Naive B cell (primary cell): ENCODE measurements at places on chromosomes 6 and 20. TPM values are rescaled to one million over a fixed set of nuclear protein-coding genes. Genes with fewer than 3 reads are reported as not detected.

KIF25 gene
- polyA plus RNA-seq = not detected

KHDC1L gene
- not detected for polyA plus RNA-seq

TTK gene
- 0.29 TPM for polyA plus RNA-seq

KCNQ5 gene
- 4.2 TPM for polyA plus RNA-seq

KCNK15 gene
- not detected for polyA plus RNA-seq

PRSS16 gene
- polyA plus RNA-seq = not detected

FAM110A gene
- polyA plus RNA-seq = 18.9 TPM

HLA-DOA gene
- polyA plus RNA-seq = 305 TPM
